Lower leg skin (tissue), 4 donors: ENCODE measurements at places on chromosomes 13 and 19.

- no peak for DNase-seq
These were observed 68.5 kb upstream of the GTF3A start for GRCh38 chr13:27355894-27356293.

GRCh38 chr13:21676611-21677021 lies 5.7 kb downstream of the FGF9 start:
- no peak for DNase-seq

- DNase-seq: no peak
These were observed 161.9 kb downstream of the URI1 start for GRCh38 chr19:30103981-30104380.

DNA sequence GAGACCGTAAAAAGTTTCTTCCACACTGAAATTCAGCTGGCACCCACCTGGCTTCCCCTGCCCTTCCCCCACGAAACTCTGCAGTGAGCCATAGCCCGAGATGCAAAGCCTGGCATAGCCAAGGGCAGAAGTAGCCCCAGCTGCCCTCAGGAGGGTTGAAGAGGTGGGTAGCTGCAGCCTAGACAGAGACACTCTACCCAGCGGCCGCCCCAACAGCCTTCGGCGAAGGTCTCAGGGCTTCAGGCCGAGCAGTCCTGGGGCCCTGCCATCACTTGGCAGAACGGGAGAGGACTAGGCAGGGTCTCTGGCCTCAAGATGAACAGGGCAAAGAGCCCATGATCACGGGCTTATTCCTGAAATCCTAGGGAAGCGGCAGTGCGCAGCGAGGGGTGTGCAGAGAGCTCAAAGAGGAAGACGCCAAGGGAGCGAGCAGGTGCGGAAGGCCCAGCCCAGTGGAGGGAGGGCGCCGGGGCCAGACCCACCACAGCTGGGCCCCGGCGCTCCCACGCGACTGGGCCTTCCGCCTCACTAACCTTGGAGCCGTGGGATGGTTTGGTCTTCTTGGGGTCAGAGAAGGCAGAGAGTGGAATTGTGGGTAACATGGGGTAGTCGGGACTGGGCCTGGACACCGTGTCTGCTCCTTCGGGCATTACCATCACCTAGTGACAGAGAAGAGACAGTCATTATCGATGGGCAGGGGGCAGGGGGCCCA lies 53.2 kb downstream of the MLLT1 start:
- no peak for DNase-seq

GRCh38 chr19:55227241-55228014 lies 1.1 kb downstream of the TMEM86B start:
- DNase-seq: no peak

DNA sequence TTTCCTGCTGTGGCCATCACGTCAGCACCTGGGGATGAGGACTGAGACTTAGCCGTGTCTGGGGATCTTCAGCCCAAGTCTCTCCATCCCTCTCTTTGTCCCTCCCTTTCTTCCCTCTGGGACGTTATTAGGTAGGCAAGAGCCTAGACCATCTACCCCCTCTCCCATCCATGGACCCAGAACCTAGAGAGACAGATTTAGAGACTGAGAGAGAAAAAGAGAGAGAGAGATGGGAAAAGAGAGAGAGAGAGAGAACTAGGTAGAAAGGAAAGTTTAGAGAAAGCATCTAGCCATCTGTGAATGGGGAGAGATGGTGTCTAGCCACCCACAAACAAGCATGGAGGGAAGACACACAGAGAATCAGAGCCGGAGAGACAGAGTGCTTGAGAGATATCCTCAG lies 473 bp downstream of the KLK4 start:
- no peak for DNase-seq

GRCh38 chr13:105817498-105817897 lies 718.0 kb downstream of the EFNB2 start:
- DNase-seq: no peak

GRCh38 chr13:33101835-33102234 lies 85.6 kb downstream of the KL start:
- no peak for DNase-seq

- DNase-seq: no peak
These were observed 9.3 kb downstream of the CHST8 start for GRCh38 chr19:33630880-33631608.

- peak; percentile 11 for DNase-seq
These were observed 77.3 kb upstream of the GPR183 start for GRCh38 chr13:99384468-99384867.

DNA sequence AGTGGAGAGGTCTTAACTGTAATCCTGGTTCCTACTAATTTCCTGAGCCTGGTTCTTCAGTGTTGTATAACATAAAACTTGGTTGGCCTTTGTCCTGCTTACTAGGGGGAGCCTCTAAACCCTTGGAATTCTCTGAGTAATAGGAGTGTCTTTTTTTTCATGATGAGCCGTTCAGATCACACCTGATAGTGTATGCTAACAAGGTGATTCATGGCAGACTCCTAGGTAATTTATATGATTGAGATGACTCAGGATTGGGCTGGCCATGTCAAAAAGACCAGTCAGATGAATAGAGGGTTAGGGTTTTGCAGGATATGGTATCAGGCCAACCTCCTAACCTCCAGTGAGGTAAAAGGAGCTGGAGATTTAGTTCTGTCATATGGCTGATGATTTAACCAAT lies 135.8 kb upstream of the KLF12 start:
- no peak for DNase-seq

GRCh38 chr13:68808456-68808855 lies 1299.2 kb upstream of the ATXN8OS start:
- no peak for DNase-seq

GRCh38 chr19:18717601-18718000 lies 34.1 kb downstream of the CRTC1 start:
- DNase-seq: no peak

DNA sequence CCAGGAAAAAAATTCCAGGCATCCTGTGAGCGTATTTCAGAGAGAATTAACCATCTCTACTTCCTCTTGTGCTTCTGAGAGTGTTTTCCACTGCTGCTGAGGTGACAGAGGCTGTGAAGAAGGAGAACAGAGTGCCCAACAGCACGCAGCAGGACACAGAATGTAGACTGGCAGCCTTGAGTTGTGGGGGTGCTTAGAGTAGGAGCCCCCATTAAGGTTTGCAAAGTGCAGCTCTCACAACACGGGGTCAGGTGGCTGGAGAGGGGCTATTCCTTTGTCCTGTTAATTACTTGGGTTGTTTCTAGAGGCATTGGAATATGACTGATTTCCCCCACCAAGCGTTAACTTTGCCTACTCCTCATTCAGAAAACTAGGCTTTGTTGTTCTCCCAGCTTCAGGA lies 370.6 kb downstream of the TSHZ3 start:
- no peak for DNase-seq

- DNase-seq: no peak
These were observed 2.1 kb upstream of the B9D2 start for GRCh38 chr19:41366089-41366488.

- DNase-seq: no peak
These were observed 5.8 kb downstream of the BCKDHA start for GRCh38 chr19:41403181-41403970.

GRCh38 chr19:17454576-17455071 lies 6.1 kb downstream of the NXNL1 start:
- DNase-seq: no peak

DNA sequence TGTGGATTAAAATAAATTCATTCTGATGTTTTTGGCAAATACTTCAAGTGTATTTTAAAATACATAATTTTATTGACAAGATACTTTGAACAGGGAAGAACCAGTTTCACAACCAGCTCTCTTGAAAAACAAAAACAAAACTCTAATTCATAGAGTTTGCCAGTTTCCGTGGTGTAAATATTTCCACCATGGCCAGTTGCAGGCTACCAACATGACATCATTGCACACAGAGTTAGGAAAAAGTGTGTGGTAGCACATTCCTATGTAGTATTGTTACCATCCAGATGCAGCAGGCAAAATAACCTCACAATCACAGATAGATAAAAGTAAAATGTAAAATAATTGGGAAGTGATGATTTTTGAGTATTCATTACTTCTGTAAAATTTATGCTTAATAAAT lies 7.7 kb upstream of the RNF113B start:
- DNase-seq: no peak

DNA sequence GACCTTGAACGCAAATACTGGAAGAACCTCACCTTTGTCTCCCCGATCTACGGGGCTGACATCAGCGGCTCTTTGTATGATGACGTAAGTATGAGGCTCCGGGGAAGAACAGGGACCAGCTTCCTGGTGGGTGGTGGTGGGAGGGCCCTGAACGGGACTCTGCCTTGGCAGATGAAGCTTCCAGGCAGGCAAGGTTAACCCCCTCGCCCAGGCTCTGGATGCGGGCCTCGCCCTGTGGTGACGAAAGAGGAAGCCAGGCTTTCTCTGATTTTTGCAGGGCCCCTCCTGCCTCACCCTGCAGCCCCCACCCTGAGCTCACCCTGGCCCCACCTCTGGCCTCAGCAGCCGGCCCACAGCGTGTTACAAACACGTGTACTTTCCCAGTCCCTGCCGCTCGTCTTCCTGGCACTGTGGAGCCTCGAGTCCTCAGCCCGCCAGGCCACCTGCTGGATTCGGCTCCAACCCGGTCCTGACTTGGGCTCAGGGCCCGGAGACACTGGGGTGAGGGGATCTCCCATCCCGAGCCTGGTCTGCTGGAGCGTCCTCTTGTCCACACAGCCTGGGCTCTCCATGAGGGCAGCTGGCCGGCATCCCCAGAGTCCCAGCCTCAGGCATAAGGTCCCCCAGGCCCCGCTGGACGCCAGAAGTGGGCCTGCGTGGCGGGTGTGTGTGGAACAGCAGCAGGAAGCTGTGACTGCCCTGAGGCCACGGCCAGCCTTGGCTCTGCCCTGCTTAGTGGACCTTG lies 72.4 kb downstream of the KDM4B start:
- DNase-seq: no peak

GRCh38 chr13:61187471-61187870 lies 228.2 kb downstream of the PCDH20 start:
- no peak for DNase-seq

DNA sequence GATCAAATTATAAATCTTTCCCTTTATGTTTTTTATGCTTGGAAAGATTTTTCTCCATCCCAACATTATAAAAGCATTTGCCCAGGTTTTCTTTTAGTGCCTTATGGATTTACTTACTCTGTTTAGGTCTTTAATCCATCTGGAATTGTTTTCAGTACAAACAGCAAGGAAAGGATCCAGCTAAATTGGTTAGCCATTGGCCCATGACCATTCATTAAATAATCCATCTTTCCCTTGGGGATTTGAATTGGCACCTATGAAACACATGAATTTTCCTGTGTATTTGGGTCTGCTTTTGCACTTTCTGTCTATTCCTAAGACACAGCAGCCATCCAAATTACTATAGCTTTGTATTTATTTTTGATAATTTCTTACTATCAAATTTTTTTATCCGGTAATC lies 28.8 kb upstream of the SHKBP1 start:
- DNase-seq: no peak

- DNase-seq: peak; percentile 84
These were observed 119.8 kb downstream of the ATP11A start for GRCh38 chr13:112809332-112810315.

DNA sequence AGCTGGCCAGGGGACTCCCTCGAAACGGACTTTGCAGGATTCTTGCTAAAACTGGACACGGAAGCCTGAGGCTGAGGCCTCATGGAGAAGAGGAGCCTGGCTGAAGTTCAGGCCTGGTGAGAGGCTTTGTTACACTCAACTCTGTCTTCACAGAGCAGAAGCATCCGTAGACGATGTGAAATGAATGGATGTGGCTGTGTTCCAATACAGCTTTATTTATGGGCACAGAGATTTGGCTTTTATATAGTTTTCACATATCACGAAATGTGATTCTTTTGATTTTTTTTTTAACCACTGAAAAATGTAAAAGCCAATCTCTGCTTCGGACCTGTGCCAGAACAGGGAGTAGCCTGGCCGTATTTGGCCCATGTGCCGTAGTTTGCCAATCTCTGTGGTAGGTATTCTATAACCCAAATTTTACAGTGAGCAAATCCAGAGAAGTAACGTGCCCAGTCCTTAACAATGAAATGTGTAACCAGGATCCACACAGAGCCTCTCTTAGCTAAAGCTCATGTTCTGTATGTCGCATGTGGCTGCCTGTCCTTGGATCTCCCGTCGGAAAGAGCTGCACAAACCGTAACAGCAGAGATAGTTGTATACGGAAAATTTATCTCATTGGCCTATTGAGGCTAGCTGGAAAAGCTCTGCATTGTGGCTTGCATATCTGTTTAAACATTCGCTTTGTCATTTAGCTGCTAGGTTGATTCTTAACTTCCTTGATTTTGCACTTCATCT lies 171.6 kb upstream of the RNF113B start:
- DNase-seq: no peak

DNA sequence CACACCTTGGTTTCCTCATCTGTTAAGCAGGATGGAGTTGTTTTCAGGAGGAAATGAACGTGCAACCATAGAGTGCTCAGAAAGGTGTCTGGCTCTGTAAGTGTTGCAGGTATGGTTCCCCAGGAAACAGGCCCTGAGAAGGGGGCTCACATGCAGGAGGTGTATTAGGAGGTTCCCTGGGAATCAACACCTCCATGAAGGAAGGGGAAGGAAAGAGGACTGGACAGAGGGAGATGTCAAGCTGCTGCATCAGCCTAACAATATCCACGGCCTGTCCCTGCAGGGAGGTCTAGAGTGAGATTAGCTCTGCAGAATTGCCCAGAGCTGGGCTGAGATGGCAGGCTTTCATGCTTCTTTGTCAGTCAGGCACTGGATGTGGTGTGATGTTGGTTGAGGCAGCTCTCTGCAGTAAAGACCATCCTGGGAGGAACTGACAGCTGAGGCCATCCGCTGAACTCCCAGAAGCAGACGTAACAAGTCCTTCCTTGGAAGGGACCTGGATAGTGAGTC lies 373.3 kb downstream of the ZNF536 start:
- DNase-seq: no peak

DNA sequence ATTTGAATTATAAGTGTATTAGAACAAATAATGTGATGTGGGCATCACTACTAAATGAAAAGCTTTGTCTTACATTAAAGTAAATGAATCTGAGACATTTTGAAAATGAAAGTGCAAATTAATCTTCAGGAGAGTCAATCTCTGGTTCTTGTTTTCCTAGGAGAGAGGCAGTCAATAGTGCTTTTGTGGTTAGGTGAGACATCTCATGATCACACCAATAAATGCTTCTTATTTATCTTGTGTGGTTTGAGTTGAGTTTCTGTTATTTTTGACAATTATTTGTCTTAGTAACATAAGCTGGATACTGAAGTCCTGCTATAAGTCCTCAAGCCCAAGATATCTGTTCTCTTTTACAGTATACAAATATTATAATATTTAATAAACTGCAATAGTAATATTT lies 1378.0 kb upstream of the PCDH9 start:
- no peak for DNase-seq

DNA sequence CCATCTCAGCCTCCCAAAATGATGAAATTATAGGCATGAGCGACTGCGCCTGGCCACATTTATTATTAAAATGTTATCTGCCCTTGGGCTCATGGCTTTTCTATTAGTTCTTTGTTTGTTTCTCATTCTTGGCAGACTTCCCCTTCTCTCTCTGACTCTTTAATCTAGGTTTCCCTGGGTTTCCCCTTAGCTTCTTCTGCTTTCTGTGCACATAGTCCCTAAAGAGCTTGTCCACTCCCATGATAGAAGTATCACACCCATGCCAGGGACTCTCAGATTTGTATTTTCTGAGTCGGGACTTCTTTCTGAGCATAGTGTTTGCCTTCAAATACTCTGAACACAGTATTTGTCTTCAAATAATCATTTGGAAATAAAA lies 38.6 kb upstream of the ITM2B start:
- no peak for DNase-seq
